ENCODE measurements at places on chromosomes 12 and 14. TPM values are rescaled to one million over a fixed set of nuclear protein-coding genes. Genes with fewer than 3 reads are reported as not detected.

Gene RFX4
- not detected for total RNA-seq

DNA sequence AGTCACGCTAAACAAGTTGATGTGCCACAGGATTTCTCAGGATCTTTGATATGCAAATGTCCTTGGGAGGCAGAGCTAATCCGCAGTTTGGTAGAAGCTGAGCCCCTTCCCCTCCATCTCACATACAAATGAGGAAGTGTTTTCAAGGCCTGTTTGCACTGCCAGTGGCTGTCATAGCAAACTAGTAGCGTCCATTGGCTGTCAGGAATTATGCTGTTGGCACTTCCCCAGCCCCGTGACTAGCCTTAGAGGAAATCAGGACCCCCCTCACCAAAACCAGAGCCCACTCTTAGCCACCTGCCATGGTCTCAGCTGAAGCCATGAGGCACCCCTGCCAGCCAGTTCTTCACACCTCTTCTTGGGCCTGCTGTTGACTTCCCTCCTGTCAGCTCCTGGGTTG lies 253.9 kb downstream of the CACNA1C start:
- H3K4me1 ChIP-seq: no peaks in the 10 kb centered on the region
- no peaks in the 10 kb centered on the region for H3K27me3 ChIP-seq
- DNase-seq: no peak
- no peak overlapping the region for H3K27ac ChIP-seq

- no peaks in the 10 kb centered on the region for H3K27me3 ChIP-seq
- H3K4me3 ChIP-seq: no peak overlapping the region
- H3K27ac ChIP-seq: no peak overlapping the region
Measured at GRCh38 chr14:54481695-54482094, 7.1 kb downstream of the GMFB start.

- H3K27me3 ChIP-seq: no peaks in the 10 kb centered on the region
- H3K36me3 ChIP-seq: no peaks in the 10 kb centered on the region
- H3K4me1 ChIP-seq: peaks cover 66% of the 10 kb centered on the region
- DNase-seq: no peak
Measured at GRCh38 chr14:61564618-61565091, 130.7 kb upstream of the HIF1A start.

DNA sequence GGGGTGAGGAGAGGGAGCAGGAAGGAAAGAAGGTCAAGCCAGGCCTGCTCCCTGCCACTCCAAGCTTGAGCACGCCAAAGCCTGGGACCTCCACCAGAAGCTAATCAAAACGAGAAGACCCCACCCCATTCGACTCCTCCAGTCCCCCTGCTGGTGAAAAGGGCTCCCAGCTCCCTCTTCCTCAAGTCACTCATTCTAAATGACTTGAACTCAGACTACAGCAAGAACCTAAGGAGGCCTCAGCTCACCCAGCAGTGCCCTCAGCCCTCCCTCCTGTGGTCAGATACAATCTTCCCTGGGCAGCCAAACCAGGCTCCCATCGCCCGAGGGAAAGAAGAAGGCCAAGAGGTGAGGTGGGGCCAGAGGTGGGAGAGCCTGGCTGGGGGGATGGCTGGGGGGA lies 17.4 kb downstream of the HDAC7 start:
- no peak for DNase-seq
- peak overlapping the region; percentile 78 for H3K27ac ChIP-seq
- H3K36me3 ChIP-seq: no peaks in the 10 kb centered on the region
- no peak overlapping the region for H3K4me3 ChIP-seq
- no peaks in the 10 kb centered on the region for H3K27me3 ChIP-seq
- H3K4me1 ChIP-seq: peaks cover 32% of the 10 kb centered on the region

GRCh38 chr12:18079541-18080246 lies 10.3 kb downstream of the RERGL start:
- no peak overlapping the region for H3K4me3 ChIP-seq
- no peaks in the 10 kb centered on the region for H3K27me3 ChIP-seq
- H3K27ac ChIP-seq: no peak overlapping the region
- DNase-seq: no peak

Gene HOXC4
- not detected for total RNA-seq

- DNase-seq: no peak
- no peaks in the 10 kb centered on the region for H3K27me3 ChIP-seq
- H3K4me1 ChIP-seq: no peaks in the 10 kb centered on the region
- H3K4me3 ChIP-seq: no peak overlapping the region
- H3K36me3 ChIP-seq: no peaks in the 10 kb centered on the region
- H3K27ac ChIP-seq: no peak overlapping the region
Measured at GRCh38 chr14:90345239-90345557, 13.5 kb upstream of the NRDE2 start.

Gene PLEKHD1
- 0.12 TPM for total RNA-seq

Gene MYRFL
- 0.17 TPM for total RNA-seq

Gene PLBD2
- 29.3 TPM for total RNA-seq

- no peaks in the 10 kb centered on the region for H3K4me1 ChIP-seq
- no peak for DNase-seq
- no peak overlapping the region for H3K4me3 ChIP-seq
- H3K27ac ChIP-seq: no peak overlapping the region
- no peaks in the 10 kb centered on the region for H3K27me3 ChIP-seq
- H3K36me3 ChIP-seq: no peaks in the 10 kb centered on the region
Measured at GRCh38 chr12:108151533-108152169, 22.6 kb downstream of the WSCD2 start.

Gene CLEC1B
- total RNA-seq: not detected

DNA sequence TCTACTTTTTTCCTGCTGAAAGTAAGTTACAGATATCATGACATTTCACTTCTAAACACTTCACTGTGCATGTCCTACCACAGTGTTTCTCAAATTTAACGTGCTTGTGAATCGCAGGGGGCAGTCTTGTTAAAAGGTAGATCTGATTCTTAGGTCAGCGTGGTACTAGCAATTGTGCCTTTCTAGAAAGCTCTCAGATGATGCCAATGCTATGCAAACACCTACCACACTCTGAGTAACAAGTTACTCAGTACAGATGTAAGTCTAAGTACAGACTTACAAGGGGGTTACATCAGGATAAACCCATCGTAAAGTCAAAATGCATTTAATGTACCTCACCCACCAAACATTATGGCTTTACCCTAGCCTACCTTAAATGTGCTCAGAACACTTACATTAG lies 22.4 kb downstream of the TM7SF3 start:
- H3K4me1 ChIP-seq: no peaks in the 10 kb centered on the region
- no peaks in the 10 kb centered on the region for H3K36me3 ChIP-seq
- H3K27me3 ChIP-seq: no peaks in the 10 kb centered on the region
- H3K27ac ChIP-seq: no peak overlapping the region
- no peak for DNase-seq

Gene LARP4
- 38.5 TPM for total RNA-seq

Gene PRH1
- 6.7 TPM for total RNA-seq

DNA sequence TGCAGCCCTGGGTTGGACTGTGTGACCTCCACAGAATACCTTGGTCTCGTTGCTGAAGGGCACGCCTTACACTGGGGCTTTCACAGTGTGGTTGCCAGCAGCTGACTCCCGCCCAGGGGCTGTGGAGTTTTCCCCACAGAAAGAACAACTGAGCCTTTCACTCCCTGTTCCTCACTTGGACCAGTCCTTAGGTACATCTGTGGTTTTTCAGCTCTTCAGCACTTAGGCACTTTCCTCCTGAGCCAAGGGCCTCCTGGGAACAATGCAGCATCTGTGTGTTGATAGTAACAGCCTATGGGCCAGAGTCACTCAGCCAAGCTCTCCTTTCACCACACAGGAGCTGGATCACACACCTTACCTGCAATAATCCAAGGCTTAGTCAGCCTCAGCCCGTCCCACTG lies 25.0 kb downstream of the ERP27 start:
- no peaks in the 10 kb centered on the region for H3K36me3 ChIP-seq
- H3K27ac ChIP-seq: peak overlapping the region; percentile 51
- no peaks in the 10 kb centered on the region for H3K4me1 ChIP-seq
- no peak overlapping the region for H3K4me3 ChIP-seq
- peak; percentile 27 for DNase-seq

Gene SLC17A8
- total RNA-seq: not detected

DNA sequence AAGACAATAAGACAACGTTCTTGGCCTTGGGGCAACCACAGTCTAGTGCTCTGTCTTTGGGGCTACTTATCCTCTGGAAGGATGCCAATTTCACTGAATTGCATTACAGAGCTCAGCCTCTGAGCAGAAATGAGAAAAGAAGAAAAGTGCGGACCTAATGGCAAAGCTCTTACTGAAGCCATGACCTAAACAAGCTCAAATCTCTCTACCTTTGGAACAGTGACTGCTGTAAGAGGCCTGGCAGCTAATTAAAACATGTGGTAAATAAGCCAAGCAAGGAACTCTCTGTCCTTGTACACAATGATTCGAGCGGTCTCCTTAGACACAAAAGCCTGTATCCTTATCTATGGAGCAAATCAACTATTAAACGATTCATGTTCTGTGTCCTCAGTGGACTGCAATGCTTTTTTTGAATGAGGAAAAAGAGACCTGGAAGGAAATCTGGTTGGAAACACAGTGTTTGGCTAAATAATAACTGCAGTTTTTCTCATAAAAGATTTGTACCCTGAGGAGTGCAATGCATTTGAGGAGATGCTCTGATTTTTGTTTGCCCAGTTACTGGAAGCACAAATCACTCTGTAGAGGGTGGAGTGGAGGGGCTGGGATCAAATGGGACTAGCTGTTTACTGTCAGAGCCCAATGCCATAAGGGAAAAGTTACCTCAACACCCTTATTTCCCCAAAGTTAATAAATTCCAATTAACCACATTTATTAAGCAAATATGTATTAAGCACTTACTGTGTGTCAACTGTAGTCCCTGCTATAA lies 113.9 kb downstream of the NDUFA12 start:
- no peak overlapping the region for H3K4me3 ChIP-seq
- no peaks in the 10 kb centered on the region for H3K4me1 ChIP-seq
- no peaks in the 10 kb centered on the region for H3K36me3 ChIP-seq
- H3K27me3 ChIP-seq: no peaks in the 10 kb centered on the region
- DNase-seq: no peak

Gene VRTN
- 0.12 TPM for total RNA-seq

Gene PPM1H
- 5.5 TPM for total RNA-seq

Gene HSPB8
- 8.9 TPM for total RNA-seq

- no peak for DNase-seq
- peaks cover 9% of the 10 kb centered on the region for H3K4me1 ChIP-seq
- H3K4me3 ChIP-seq: no peak overlapping the region
- no peaks in the 10 kb centered on the region for H3K27me3 ChIP-seq
- H3K36me3 ChIP-seq: no peaks in the 10 kb centered on the region
- H3K27ac ChIP-seq: no peak overlapping the region
Measured at GRCh38 chr12:21509768-21510167, 8.2 kb downstream of the GOLT1B start.

- no peaks in the 10 kb centered on the region for H3K27me3 ChIP-seq
- H3K4me3 ChIP-seq: no peak overlapping the region
- no peak for DNase-seq
- H3K27ac ChIP-seq: peak overlapping the region; percentile 33
Measured at GRCh38 chr14:103255555-103255954, 78.5 kb upstream of the EIF5 start.

DNA sequence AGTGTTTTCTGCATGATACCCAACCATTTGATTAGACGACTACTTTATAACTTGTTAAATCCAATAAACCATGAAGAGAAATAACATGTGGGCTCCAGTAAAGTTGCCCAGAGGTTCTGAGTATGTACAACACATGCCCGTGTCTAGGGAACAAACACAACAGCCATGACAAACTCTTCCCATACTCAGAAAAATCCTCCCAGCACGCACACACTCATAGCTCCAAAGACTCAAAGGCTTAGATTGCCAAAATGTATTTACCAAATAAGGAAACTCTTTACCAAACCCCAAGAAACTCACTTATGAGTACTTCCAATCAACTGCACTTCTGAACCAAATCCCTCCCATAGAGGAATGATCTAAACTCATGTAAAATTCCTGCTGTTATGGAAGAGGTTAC lies 17.3 kb downstream of the SART3 start:
- DNase-seq: no peak
- no peak overlapping the region for H3K27ac ChIP-seq
- H3K4me3 ChIP-seq: no peak overlapping the region

- DNase-seq: no peak
- no peaks in the 10 kb centered on the region for H3K36me3 ChIP-seq
- no peak overlapping the region for H3K4me3 ChIP-seq
- H3K4me1 ChIP-seq: no peaks in the 10 kb centered on the region
- no peaks in the 10 kb centered on the region for H3K27me3 ChIP-seq
- no peak overlapping the region for H3K27ac ChIP-seq
Measured at GRCh38 chr12:46486588-46486987, 114.0 kb upstream of the SLC38A2 start.

Gene ZC3H14
- total RNA-seq: 30.1 TPM

DNA sequence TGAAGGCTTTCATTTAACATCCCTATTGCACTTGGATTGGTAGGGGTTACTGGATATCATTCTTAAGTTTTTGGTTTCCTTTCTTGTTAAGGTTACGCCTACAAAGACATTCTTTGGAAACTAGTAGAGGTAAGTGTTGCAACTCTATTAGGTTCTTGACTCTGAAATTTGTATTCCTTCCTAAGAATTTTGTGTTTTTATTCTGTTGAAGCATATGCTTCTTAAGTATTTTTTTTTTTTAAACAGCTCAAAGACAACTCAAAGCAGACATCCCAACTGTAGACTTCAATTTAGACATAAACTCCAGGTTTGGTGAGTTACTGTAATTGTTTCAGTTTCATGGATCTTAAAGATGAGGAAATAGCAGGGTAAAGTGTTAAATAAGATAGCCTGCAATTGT lies 1.1 kb upstream of the RBMS2 start:
- DNase-seq: no peak
- H3K27me3 ChIP-seq: no peaks in the 10 kb centered on the region
- no peaks in the 10 kb centered on the region for H3K4me1 ChIP-seq
- no peak overlapping the region for H3K27ac ChIP-seq
- H3K36me3 ChIP-seq: no peaks in the 10 kb centered on the region
- H3K4me3 ChIP-seq: no peak overlapping the region

DNA sequence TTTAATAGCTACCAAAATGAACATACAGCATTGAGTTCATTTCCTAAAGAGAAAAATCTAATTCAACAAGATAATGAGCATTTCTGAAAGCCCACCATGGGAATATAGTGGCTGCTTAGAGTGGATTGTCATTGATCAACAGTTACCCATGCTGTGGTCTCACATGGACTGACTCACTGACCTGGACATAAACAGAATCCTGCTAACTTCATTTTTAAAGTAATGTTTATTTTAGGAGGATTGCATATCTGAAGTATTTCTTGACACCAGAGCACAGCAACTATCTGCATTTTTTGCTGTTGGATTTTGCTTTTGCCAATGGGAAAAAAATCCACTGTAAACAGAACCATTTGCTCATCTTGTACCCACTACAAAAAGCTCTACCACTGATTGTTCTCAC lies 71.7 kb downstream of the KCNC2 start:
- H3K27me3 ChIP-seq: no peaks in the 10 kb centered on the region

DNA sequence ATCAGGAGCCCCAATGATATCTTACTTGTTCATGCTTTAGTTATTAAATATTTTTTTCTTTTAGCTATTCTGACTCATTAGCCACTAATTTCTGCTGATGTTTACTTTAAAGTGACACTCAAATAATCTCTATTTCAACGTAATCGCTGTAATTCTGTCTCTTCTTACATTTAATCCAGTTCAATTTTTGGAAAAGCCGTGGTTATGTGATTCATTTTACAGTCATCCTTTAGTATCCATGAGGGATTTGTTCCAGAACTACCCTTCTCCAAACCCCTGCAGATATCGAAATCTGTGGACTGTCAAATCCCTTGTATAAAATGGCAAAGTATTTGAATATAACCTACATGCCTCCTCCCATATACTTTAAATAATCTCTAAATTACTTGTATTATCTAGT lies 1103.4 kb downstream of the LRFN5 start:
- no peak for DNase-seq
- no peaks in the 10 kb centered on the region for H3K27me3 ChIP-seq
- no peak overlapping the region for H3K27ac ChIP-seq
- no peaks in the 10 kb centered on the region for H3K36me3 ChIP-seq

- no peaks in the 10 kb centered on the region for H3K36me3 ChIP-seq
- no peak for DNase-seq
- H3K4me1 ChIP-seq: no peaks in the 10 kb centered on the region
- no peaks in the 10 kb centered on the region for H3K27me3 ChIP-seq
- H3K4me3 ChIP-seq: no peak overlapping the region
Measured at GRCh38 chr12:113052326-113052725, 4.2 kb upstream of the DTX1 start.

All from pancreas (tissue), 10 donors.